ENCODE measurements at places on chromosomes 5 and 9.

- no peak for DNase-seq
Measured at GRCh38 chr5:181189962-181190710, 14.9 kb downstream of the TRIM7 start.

GRCh38 chr5:72074251-72074650 lies 33.0 kb upstream of the MAP1B start:
- DNase-seq = no peak

DNA sequence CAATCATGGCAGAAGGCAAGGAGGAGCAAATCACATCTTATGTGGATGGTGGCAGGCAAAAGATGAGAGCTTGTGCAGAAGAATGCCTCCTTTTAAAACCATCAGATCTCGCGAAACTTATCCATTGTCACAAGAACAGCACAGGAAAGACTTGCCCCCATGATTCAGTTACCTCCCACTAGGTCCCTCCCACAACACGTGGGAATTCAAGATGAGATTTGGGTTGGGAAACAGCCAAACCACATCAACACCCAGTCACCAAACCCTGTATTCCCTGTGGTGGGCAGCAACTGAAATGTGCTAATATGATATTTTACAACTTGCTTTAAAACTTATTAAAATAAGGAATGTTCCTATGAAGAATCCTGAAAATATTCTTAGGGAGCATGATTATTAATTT lies 54.2 kb downstream of the RASGRF2 start:
- no peak for DNase-seq

- no peak for DNase-seq
Measured at GRCh38 chr5:37110135-37110534, 139.0 kb downstream of the CPLANE1 start.

DNA sequence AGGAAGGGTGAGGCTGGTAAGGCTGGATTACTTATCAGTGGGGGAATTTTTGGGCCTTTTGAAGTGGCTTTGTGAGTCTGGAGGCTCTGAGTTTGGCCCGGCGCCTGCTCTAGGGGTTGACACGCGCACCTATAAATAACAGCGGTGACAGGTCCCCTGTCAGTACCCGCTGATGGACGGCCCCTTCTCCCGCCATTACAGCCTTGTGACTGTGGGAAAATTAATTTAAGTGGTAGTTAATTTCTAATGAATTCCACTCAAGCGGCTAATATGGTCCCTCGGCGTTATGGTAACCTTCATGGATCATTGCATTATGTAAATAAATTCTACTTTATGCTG lies 16.5 kb downstream of the MRPL36 start:
- DNase-seq = no peak

- DNase-seq = no peak
Measured at GRCh38 chr5:39189292-39189955, 29.9 kb downstream of the FYB1 start.

GRCh38 chr9:16661816-16662215 lies 208.7 kb downstream of the BNC2 start:
- no peak for DNase-seq

DNA sequence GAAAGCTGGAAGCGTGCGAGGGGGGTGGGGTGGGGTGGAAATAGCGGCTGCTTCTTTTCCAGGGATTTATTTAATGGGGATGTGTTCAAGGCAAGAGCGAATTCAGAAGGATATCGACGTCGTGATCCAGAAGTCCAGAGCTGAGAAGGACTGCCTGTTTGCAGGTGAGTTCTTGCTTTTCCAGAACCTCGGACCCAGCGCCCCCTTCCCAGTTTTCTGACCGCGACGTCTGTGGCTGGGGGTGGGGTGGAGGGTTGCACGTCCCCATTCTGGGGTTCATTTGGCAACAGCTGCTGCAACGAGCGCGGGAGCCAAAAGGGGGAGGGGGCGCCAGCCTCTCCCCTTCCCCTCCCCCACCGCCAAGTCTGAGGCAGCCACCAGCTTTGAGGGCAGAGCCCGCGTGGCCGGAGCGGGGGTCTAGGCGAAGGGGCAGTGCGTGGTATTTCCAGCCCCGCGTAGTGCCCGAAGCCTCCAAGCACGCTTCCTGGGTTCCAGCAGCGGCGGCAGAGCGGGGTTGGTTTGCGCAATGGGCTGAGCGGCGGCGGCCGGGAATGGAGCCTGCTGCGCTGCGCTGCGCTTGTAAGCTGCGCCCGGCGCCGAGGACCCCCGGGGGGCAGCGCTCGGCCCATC lies 701 bp downstream of the PARP8 start:
- no peak for DNase-seq

GRCh38 chr5:157718519-157718918 lies 12.7 kb upstream of the THG1L start:
- DNase-seq = no peak

Measured in NCI-H446 (cell line).